ENCODE measurements at places on chromosomes 1 and 21. TPM values are rescaled to one million over a fixed set of nuclear protein-coding genes. Genes with fewer than 3 reads are reported as not detected.

The CLEC20A gene
- total RNA-seq: not detected

- H3K4me3 ChIP-seq: no peak overlapping the region
- DNase-seq: no peak
- no peak overlapping the region for H3K27ac ChIP-seq
These were observed 274.9 kb upstream of the ADGRL4 start for GRCh38 chr1:79281442-79281841.

DNA sequence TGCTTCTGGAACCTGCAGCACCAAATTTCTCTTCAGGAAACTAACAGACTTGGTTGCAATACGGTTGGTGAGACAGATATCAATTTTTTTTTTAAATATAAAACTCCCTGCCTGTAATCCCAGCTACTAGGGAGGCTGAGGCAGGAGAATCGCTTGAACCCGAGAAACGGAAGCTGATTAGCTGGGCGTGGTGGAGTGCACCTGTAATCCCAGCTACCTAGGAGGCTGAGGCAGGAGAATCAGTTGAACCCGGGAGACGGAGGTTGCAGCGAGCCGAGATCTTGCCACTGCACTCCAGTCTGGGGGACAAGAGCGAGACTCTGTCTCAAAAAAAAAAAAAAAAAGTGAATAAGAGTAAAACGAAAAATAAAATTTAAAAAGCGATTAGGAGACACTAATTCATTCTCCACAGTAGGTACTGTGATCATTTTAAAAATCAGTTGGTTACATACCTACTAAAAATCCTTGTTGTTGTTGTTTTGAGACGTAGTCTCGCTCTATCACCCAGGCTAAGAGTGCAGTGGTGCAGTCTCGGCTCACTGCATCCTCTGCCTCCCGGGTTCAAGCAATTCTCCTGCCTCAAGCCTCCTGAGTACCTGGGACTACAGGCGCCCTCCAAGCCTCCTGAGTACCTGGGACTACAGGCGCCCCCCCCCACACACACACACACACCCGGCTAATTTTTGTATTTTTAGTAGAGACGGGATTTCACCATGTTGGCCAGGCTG lies 796 bp upstream of the RBM8A start:
- H3K4me1 ChIP-seq: peaks cover 8% of the 10 kb centered on the region
- H3K27ac ChIP-seq: peak overlapping the region; percentile 94

The HNRNPR gene
- total RNA-seq: 171 TPM

DNA sequence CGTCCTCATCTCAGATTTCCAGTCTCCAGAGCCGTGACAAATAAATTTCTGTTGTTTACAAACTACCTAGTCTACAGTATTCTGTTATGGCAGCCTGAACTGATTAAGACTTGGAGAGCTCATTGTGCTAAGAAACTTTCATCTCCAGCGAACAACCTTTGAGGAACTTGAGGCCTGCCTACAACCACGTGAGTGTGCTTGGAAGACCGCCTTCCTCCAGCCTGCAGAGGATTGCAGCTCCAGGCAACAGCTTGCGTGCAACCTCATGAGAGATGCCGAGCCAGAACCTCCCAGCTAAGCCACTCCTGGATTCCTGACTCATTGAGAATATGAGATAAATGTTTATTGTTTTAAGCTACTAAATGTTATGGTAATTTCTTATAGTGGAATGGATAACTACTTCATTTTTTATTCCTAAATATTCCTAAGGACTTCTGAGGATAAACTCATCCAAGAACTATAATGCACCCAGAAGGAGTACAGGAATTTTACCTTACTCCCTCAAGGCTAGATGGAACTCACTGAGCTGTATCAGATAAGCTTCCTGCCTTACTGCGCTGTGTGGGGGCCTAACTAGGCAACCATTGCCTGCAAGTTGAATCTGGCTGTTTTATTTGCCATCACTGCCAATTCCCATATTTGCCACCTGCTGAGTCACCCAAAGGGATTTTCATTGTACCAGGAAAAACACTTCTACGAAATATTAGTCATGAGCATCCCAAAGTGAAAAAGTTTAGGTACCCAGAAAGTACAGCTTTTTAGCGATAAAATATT lies 17.6 kb downstream of the FAM177B start:
- peaks cover 2% of the 10 kb centered on the region for H3K27me3 ChIP-seq
- H3K4me3 ChIP-seq: no peak overlapping the region
- no peaks in the 10 kb centered on the region for H3K36me3 ChIP-seq
- H3K27ac ChIP-seq: no peak overlapping the region
- H3K4me1 ChIP-seq: no peaks in the 10 kb centered on the region
- no peak for DNase-seq

DNA sequence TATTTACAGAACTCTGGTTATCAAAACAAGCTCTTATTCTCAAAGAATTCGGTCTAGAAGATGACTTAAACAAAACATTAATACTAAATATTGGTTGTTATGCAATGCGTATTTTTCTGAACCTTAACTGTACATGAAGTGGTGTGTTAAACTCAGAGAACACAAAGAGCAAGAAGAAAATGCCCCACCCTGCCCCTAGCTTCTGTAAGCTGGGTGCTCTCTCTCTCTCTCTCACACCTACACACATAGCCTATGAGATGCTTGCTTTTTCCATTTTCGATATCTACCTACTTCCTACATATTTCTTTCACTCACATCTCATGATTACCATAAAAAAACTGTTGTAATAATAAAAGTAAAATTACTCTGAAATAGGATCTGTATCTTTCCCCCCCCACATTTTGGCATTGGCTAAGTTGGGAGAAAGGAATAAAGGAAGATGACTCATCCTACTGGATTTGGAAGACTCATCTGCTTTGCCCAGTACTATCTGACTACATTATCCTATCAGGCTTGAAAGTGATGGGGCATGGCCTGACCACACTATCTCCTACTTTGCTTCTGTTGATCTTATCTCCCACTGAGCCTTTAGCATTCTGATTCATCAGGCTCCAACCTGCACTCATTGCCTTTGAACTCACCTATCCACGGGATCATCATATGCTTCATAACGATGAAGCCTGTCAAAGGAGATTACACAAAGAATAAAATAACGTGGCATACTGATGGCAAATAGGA lies 2.9 kb downstream of the CRYZ start:
- no peak overlapping the region for H3K27ac ChIP-seq
- H3K4me1 ChIP-seq: peaks cover 22% of the 10 kb centered on the region
- no peak overlapping the region for H3K4me3 ChIP-seq
- no peaks in the 10 kb centered on the region for H3K36me3 ChIP-seq
- H3K27me3 ChIP-seq: no peaks in the 10 kb centered on the region

DNA sequence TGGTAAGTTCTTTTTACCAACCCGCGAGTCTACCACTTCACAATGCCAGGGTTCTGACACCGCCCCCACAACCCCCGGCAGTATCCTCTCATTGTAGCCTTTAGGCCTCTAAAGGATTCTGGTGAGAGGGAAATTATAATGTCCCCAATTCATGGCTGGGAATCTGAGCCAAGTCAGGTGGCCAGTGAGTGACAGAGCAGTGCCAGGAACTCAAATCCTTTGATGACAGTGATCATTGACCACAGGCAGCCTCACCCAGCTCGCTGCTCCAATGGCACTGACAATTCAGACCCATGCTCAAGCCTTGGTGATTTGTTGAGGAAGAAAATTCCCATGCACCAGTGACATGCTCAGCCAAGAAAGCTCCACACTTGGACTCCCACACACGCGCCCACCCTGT lies 63.4 kb upstream of the CSF1 start:
- no peaks in the 10 kb centered on the region for H3K36me3 ChIP-seq
- no peak overlapping the region for H3K4me3 ChIP-seq
- peaks cover 11% of the 10 kb centered on the region for H3K27me3 ChIP-seq
- H3K27ac ChIP-seq: no peak overlapping the region
- peaks cover 8% of the 10 kb centered on the region for H3K4me1 ChIP-seq
- no peak for DNase-seq

The C21orf91 gene
- 4.2 TPM for total RNA-seq

The KCNJ9 gene
- not detected for total RNA-seq

DNA sequence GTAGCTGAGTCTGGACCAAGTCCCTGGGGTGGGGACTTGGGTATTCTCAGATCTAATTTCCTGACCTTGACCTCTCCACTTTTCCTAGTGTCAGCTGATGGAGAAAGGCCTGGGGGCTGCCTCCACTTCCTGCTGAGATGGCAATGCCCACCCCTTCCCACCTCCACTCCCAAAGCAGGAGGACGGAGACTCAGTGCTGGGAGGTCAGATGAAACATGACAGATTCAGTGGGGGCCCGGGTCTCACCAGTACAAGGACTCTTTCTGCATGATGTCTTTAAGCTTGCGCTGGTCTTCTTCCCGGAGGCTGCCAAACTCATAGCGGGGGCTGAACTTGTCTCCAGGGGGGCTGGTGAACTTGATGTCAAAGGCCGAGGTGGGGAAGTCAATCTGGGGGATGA lies 35.6 kb upstream of the PPP1R15B start:
- no peak overlapping the region for H3K4me3 ChIP-seq
- H3K27ac ChIP-seq: no peak overlapping the region
- H3K4me1 ChIP-seq: peaks cover 3% of the 10 kb centered on the region
- no peak for DNase-seq
- peaks cover 48% of the 10 kb centered on the region for H3K36me3 ChIP-seq
- no peaks in the 10 kb centered on the region for H3K27me3 ChIP-seq

The LINGO4 gene
- total RNA-seq: not detected
